ENCODE measurements at places on chromosomes 2 and 18. TPM values are rescaled to one million over a fixed set of nuclear protein-coding genes. Genes with fewer than 3 reads are reported as not detected.

ASB18 gene
- total RNA-seq: not detected

VSNL1 gene
- not detected for total RNA-seq

SRD5A2 gene
- not detected for total RNA-seq

MAL gene
- total RNA-seq: 8.1 TPM

ESPNL gene
- 1.5 TPM for total RNA-seq

CROCC2 gene
- 1.6 TPM for total RNA-seq

COPS8 gene
- 26.9 TPM for total RNA-seq

LRRC30 gene
- total RNA-seq: not detected

SERPINB13 gene
- not detected for total RNA-seq

CTLA4 gene
- 9.9 TPM for total RNA-seq

TUBA3D gene
- total RNA-seq: not detected

PHLPP1 gene
- 10.6 TPM for total RNA-seq

ZEB2 gene
- 262 TPM for total RNA-seq

SERPINB3 gene
- total RNA-seq: not detected

NEB gene
- 5.4 TPM for total RNA-seq

FLACC1 gene
- total RNA-seq: 5.7 TPM

CDH19 gene
- 1.4 TPM for total RNA-seq

ST8SIA3 gene
- total RNA-seq: not detected

FEV gene
- not detected for total RNA-seq

NYAP2 gene
- total RNA-seq: 0.17 TPM

ALLC gene
- total RNA-seq: not detected

CHRND gene
- total RNA-seq: 0.32 TPM

RGPD5 gene
- 65.4 TPM for total RNA-seq

Measured in spleen (tissue), 13 donors.